ENCODE measurements at places on chromosomes 2 and 18.

DNA sequence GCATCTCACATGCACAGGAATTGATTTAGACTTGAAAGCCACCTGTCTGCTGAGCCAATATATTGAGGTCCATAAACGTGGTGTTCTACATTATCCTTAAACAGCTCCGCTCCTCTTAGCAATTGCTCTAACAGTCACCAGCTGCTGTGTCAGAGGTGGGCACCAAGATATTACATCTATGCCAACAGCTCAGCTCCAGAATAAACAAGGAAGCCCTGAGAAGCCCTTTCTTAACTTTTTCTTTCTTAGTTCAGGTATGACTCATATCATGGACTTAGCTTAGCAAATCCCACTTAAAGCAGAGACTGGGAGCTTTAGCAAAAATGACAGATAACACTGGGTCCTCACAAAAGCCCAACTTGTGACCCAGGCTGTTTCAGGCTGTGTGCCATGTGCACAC lies 436.6 kb downstream of the IRS1 start:
- DNase-seq: no peak

- DNase-seq: no peak
Measured at GRCh38 chr2:84891355-84892010, 10.6 kb upstream of the TRABD2A start.

DNA sequence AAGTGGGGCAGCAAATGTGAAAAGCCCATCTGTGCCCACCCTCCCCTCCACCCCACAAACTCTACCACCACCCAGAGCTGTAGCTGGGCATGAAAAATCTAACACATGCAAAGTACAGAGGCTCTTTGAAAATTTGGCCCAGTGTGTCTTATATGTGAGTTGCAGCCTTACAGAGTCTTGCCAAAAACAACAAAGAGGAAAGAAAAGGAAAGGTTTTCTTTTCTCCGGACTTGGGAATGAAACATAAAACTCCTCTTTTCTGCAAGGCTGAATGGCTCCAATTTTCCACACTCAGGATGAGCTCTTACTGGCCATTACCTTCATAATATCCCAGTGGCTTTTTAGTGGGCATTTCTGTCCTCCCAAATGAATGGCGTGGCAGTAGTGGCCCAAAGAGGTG lies 27.9 kb upstream of the POU3F3 start:
- no peak for DNase-seq

DNA sequence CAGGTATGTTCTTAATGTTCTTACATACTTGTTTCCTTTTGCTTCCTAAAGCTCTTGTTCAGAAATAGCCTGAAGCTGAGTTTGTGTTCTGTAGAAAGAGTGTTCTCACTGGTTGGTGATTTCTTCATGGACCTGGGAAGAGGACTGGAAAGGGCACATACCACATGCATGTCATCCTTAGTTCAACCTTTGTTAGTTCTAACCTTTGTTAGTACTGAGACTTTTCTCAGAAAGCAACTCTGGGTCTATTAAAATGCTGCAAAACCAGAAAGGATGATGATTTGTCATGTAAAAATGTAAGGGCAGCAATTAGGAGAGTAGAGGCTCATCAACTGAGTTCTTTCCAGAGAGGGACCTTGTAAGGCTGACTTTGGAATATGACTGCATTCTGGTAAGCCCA lies 2.5 kb upstream of the FAP start:
- DNase-seq: no peak

DNA sequence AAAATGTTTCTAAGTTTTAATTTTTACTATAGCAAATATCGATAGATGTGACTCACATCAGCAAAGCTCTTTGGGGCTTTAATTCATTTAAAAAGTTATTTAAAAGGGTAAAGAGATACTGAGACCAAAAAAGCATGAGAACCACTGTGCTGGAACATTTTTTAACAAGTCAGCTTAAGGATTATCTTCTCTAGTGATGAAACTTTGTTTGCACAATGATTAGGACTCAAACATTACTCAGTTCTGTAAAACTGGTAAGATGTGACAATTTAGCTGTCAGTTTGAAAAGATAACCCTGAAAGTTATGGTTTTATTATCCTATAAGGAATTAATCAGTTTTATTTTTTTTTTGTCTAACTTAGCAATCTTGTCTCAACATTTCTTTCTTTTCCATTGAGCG lies 301.4 kb downstream of the TSN start:
- no peak for DNase-seq

DNA sequence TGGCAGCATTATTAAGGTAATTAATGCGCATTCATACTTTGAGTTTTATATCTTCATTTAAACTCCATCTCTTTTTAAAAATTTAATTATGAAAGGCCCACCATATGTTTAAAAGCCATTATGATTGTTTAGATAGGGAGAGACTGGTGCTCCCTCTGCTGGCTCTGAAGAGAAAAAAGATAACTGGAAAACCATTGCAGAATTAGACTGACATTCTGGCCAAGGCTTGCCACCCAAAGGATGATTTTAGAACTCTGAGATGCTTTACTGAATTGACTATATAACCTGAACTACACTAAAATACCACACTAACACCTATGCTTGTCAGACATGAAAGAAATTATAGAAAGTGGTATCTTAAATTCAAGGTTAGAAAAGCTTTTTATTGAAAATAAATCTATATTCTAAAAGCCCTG lies 127.6 kb upstream of the SPOPL start:
- DNase-seq: no peak

DNA sequence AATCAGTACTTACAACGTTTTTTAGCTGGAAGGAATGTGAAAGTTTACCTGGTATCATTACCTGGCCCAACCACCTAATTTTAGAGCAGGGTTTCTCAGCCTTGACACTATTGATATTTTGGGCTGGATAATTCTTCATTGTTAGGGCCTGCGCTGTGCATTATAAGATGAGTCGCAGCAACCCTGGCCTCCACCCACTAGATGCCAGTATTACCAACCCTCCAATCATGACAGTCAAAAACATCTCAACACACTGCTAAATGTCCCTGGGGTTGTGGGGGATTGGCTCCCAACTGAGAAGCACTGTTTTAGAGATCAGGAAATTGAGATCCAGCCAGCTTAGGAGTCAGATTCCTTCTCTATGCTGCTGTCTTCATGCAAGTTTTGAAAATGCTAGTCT lies 265.3 kb upstream of the TCF4 start:
- no peak for DNase-seq

DNA sequence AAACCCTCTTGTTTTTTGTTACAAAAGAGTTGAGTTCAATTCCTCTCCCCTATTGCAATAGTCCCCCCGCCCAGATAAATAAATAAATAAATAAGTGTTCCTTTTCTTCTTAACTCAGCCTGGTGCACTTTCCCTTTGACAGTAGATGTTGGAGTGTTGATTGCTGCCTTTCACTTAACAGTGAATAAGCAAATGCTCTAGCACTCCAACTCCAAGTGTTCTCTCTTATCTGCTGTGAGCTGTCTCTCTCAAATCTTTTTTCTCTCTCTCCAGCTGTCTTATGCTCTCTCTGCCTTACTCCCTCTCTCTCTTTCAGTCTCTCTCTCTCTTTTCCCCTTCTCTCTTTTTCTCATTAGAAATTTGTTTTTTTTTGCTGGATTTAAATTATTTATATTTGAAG lies 216.7 kb downstream of the TMX3 start:
- no peak for DNase-seq

DNA sequence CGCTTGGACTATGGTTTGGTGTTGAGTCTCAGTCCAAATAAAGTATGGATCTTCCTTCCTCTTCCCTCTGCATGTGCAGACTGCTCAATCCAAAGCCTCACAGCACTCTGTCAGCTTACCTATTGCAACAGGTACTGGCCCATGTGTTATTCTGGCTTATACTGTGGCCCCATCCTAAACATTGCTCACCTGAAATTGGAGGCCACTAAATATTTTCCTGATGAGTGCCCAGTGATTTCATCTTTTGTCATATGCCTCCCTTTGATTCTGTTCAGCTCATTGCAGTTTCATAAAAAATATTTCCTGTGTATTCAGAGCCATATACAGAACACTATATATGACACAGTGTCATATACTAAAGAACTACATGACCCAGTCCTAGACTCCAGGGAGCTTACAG lies 86.3 kb upstream of the FAM136A start:
- no peak for DNase-seq

DNA sequence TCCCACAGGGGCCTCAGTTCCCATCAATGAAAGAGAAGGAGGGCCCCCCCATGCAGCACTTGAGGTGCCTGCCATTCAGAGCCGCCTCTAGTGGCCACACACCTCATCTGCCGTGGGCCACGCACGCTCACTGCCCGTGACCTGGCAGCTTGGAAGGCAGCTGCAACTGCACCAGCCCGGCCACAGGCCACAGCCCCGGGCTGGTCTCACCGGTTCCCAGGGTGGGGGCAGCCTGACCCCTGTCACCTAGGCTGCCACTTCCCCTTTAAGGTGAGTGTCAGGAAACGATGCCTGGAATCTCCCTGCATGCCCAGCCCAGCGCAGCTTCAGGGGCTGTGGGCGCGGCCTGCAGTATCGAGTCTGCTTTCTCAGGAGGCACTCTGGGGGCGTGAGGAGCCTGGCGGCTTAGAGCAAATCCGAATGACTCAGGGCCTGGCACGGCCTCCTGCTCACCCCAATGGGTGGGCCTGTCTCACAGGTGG lies 2.6 kb downstream of the MAB21L4 start:
- DNase-seq: no peak

GRCh38 chr2:171158790-171159371 lies 1.8 kb downstream of the TLK1 start:
- DNase-seq: no peak
